ENCODE measurements at places on chromosomes 11 and 22. TPM values are rescaled to one million over a fixed set of nuclear protein-coding genes. Genes with fewer than 3 reads are reported as not detected.

- H3K36me3 ChIP-seq, result peaks cover 2% of the 10 kb centered on the region
- no peak for DNase-seq
- H3K27me3 ChIP-seq, result peaks cover 4% of the 10 kb centered on the region
- H3K4me1 ChIP-seq, result peaks cover 7% of the 10 kb centered on the region
Measured at GRCh38 chr11:128227466-128227865, 359.9 kb downstream of the ETS1 start.

GRCh38 chr22:41296826-41297667 lies 4.3 kb upstream of the ZC3H7B start:
- H3K27me3 ChIP-seq, result no peaks in the 10 kb centered on the region
- no peak for DNase-seq
- H3K4me1 ChIP-seq, result peaks cover 6% of the 10 kb centered on the region

GRCh38 chr11:28366549-28367346 lies 258.6 kb downstream of the METTL15 start:
- no peak overlapping the region for H3K27ac ChIP-seq
- no peaks in the 10 kb centered on the region for H3K27me3 ChIP-seq
- no peak for DNase-seq
- no peak overlapping the region for H3K4me3 ChIP-seq

CNTF gene
- 3.8 TPM for total RNA-seq

OR56A4 gene
- total RNA-seq, result 0.10 TPM
